ENCODE measurements at places on chromosomes 2 and 18. TPM values are rescaled to one million over a fixed set of nuclear protein-coding genes. Genes with fewer than 3 reads are reported as not detected.

DNA sequence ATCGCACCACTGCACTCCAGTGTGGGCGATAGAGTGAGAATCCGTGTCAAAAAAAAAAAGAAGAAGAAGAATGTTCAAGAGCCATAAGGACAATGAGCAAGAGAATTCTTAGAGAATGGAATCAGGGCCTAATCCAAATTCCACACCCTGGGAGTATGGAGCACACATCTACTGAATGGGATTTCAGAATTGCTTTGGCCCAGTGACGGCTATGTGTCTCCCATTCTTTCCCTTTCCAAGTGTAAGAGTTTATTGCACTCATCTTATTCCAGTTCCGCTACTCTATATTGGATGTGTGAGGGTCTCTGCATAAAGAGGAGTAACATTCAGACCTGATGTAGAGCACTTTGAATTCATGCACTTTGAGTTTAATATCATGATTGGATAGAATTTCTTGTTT lies 5.9 kb upstream of the RBM43 start:
- no peak for DNase-seq

The SERPINB11 gene
- not detected for total RNA-seq

DNA sequence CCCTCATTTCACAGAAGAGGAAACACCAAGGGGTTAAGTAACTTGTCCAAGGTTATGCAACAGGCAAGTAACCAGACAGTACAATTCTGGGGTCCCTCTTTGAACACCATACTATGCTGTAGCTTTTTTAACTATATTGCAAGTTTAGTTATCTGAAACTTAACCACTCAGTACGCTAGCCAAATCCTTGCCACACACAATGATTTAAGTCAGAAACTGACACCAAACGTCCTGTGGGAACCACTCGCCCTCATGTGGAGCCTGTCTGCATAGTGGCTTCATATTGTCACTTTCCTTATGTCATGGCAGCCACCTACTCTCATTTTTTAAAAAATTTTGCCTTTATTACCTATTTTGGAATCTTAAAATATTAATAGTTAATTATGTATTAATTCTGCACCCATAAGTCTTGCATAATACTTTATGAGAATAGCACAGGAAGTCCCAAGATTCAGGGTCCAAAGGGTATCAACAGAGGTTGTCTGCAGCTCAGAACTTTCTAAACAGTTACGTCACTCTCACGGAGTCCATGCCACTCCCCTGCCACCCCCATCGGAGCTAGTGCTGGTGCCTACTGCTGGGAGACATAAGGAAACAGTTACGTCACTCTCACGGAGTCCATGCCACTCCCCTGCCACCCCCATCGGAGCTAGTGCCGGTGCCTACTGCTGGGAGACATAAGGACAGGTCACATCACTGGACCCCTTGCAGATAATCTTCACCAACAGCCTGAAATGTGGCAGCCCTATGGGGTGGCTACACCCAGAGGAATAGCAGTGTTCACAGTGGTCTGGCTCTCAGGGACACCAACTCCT lies 99.0 kb downstream of the L3MBTL4 start:
- DNase-seq: no peak

The GPAT2 gene
- not detected for total RNA-seq

GRCh38 chr2:769771-770170 lies 92.6 kb upstream of the TMEM18 start:
- no peak for DNase-seq

The AKAIN1 gene
- total RNA-seq: not detected

DNA sequence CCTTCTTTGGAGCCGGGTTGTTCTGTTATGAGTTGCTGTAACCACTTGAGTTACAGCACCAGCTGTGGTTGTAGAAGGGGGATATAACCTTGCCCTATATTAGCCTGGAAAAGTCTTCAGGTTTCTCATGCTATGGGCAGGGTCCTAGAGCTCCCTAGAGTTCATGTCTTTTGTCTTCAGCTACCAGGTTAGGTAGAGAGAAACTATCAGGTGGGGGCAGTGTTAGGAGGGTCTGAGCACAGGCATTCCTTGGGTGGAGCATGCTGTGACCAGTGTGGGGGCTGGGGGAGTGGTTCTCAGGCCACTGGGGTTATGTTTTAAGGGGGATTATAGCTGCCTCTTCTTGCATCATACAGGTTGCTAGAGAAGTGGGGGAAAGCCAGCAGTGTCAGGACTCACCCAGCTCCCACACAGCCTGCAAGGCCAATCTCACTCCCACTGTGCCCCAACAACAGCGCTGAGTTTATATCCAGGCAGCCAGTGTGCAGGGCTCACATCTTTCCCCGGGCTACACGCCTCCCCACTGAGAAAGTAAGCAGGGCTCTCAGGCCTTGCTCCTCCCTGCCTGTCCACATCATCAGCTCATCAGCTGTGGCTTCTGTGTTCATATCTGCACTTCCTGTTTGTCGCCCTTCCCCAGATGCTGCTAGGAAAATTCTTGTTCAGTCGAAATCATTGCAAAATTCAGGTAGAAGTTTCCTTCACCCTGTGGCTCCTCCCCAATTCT lies 133.8 kb upstream of the NRXN1 start:
- no peak for DNase-seq

The SETBP1 gene
- total RNA-seq: 3.4 TPM

The POTEC gene
- not detected for total RNA-seq

DNA sequence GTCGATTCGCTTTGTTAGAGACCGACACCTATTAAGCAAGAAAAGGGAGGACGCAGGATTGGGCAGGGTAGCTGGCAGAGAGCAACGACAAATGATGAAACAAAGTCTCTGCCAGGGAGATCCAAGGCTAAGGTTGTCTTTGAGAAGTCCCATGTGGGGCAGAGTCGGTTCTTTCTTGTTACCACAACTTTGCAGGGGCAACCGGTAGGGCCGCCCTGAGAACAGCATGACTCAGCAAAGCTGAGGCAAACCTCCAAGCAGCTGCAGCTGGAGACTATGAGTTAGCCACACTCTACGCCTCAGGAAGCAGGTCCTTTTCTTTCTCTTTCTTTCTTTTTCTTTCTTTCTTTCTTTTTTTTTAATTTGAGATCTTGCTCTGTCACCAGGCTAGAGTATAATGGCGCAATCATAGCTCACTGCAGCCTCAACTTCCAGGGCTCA lies 452.3 kb upstream of the ID2 start:
- peak; percentile 74 for DNase-seq

DNA sequence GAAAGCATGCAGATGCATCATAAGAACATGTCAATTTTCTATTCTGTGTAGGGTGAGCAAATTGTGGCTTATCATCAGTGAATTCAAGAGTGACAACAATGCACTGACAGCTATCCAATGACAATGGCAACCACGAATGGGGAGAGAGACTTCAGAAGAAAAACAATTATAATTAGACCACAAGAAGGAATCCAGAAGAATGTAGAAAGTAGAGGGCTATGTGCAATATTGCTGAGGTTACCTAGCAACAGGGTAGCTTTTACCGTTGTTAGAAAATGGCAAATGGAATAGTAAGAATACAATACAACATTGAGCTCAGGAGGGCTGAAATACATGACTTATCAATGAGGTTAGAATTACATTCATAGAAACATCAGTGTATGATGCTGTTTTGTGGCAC lies 71.1 kb upstream of the SESTD1 start:
- DNase-seq: no peak

GRCh38 chr2:102895376-102895775 lies 133.5 kb downstream of the TMEM182 start:
- DNase-seq: no peak

The ANKRD30BL gene
- not detected for total RNA-seq

- DNase-seq: no peak
These were observed 160.9 kb upstream of the MYT1L start for GRCh38 chr2:2491964-2492363.

GRCh38 chr18:75052475-75052874 lies 156.5 kb downstream of the PTGR3 start:
- DNase-seq: no peak

GRCh38 chr2:67013821-67014220 lies 383.3 kb upstream of the ETAA1 start:
- DNase-seq: no peak

- no peak for DNase-seq
These were observed 86.8 kb downstream of the MALT1 start for GRCh38 chr18:58758046-58758445.

GRCh38 chr2:157940024-157940423 lies 63.9 kb upstream of the ACVR1 start:
- DNase-seq: no peak

- no peak for DNase-seq
These were observed 104.3 kb upstream of the PXDN start for GRCh38 chr2:1848599-1848995.

The KCNG2 gene
- total RNA-seq: not detected

DNA sequence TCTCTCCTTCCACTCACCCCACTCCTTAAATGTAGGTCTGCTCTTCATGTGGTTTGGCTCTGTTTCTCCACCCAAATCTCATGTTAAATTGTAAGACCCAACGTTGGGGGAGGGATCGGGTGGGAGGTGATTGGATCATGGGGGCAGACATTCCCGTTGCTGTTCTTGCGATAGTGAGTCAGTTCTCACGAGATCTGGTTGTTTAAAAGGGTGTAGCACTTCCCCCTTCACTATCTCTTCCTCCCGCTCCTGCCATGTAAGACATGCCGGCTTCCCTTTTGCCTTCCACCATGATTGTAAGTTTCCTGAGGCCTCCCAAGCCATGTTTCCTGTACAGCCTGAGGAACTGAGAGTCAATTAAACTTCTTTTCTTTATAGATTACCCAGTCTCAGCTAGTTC lies 1044.5 kb upstream of the POU3F3 start:
- DNase-seq: no peak

DNA sequence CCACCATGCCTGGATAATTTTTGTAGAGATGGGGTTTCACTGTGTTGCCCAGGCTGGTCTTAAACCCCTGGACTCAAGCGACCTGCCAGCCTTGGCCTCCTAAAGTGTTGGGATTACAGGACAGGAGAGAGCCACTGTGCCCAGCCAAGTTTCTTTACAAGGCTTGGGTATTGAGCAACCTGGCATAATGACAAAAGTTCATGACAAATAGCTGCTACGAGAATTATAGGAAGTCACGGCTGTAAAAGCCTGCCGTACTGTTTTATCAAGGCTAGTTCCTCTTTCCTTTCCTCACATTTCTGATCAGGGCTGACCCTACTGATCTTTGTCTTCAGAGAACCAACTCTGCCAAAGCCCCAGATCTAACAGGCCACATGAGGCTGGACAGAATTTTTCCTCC lies 490.4 kb upstream of the SPRED2 start:
- DNase-seq: peak; percentile 60

GRCh38 chr2:11320698-11321492 lies 23.5 kb downstream of the ROCK2 start:
- peak; percentile 46 for DNase-seq

GRCh38 chr18:13810950-13811485 lies 12.9 kb upstream of the MC5R start:
- DNase-seq: no peak

DNA sequence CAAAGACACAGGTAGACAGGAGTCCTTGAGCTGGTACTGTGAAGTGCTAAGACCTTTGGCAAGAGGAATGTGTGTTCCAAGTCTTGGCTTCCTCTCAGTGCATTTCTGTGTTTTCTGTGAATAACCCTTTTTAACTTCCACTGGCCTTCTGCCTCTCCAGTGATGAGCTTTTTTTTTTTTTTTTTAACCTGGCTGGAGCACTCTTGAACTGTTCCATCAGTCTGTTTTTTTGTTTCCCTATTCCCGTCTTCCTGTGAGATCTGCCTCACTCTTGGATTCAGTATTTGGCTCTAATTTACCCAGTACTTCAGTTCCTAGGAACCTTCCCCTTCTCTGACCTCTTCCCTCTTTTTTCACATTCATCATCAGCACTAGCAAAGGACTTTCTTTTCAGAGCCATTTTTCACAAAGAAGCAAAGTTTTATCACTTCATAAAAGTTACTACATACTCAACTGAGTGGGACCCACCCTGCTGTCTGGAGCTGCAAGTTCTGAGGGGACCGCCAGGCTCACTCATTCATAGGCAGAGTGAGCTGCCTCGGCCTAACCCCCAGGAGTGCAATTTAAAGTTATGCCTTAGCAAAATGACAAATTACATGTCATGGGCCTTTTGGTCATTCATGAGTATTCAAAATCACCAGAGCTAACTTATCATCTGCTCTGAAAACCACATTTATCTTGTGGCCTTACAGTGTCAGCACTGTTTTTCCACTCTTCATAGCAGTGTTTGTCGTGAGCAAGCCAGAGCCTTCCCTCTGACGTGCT lies 126.9 kb upstream of the DAPL1 start:
- no peak for DNase-seq

The SLC4A3 gene
- total RNA-seq: not detected

GRCh38 chr18:79068341-79068936 lies 755 bp upstream of the ATP9B start:
- DNase-seq: no peak

The C2orf66 gene
- not detected for total RNA-seq

The NEB gene
- total RNA-seq: 1.4 TPM

All from Karpas-422 (cell line).